Fibroblast of skin of abdomen (primary cell): ENCODE measurements at places on chromosomes 4 and X.

- DNase-seq = no peak
Measured at GRCh38 chr4:2825740-2826139, 17.9 kb upstream of the ADD1 start.

- DNase-seq = no peak
Measured at GRCh38 chr4:126386512-126386911, 1071.8 kb downstream of the FAT4 start.

DNA sequence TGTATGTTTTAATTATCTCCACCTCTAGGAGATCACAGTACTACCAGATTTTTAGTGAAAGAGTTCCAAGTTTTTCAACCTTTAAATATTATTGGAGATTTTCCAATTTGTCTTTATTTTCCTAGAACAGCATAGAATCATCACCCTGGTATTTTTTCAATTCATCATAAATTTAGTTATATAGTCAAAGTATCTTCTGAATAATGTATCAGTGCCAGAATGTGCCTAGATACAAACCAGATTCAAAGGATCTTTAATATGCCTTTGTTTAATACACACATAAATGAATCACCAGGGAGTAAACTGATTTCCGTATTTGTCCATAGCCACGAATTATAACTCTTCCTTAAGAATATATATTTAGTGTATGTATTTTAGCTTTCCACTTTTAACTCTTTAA lies 1373.1 kb downstream of the STIM2 start:
- no peak for DNase-seq

GRCh38 chr4:38170338-38171169 lies 210.4 kb downstream of the PTTG2 start:
- DNase-seq = peak; percentile 32

DNA sequence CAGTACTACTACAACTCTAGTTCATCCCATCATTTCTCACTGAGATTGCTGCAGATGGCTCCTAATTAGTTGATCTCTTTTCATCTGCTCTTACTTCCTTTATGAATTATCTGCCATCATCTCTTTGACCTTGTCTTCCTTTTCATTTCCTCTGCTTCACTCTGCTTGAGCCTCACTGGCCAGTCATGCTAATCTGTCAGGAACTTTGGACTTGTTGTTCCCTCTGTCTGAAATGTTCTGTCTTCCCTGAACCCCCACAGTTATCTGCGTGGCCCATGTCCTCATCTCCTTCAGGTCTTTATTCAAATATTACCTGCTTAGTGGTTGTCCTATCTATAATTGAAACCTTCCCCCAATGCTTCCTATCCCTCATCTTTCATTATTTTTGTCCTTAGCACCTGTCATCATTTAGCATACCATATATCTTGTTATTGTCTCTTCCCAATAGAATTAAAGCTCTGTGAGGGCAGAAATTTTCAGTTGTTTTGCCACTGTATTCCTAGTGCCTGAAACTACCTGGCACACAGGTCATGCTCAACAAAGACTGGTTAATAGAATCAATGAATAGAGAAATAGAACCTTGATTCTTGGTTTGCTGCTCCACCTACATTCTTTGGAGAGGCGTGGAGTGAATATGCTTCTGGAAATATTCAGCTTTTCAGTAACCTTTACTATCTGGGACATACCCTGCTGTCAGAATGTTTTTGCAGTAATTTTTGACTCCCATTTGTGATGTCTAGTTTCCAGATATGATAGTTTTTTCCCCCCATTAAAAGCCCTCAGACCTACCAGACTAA lies 5.0 kb downstream of the SLC4A4 start:
- no peak for DNase-seq
